ENCODE measurements at places on chromosomes 7 and 10.

GRCh38 chr7:74625446-74625845 lies 32.1 kb upstream of the GTF2I start:
- DNase-seq, result peak; percentile 46

DNA sequence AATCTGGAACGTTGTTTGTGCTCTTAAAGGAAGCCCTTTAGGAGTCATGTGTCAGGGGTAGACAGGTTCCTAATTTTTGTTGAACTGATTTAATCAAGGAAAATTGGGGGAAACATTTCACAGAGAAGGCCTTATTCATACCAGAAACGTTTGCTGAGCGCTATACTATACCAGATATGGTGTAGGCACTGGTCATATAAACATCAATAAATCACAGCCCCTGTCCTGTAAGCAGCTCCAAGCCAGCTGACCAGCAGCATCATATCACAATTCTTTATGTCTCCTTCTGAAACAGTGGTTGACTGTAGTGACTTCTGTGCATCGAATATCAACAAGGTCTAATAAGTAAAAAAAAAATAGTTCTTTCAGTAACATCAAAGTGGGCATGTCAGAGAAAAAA lies 1.1 kb downstream of the TMEM178B start:
- no peak for DNase-seq

- no peak for DNase-seq
Measured at GRCh38 chr7:148044173-148044572, 546.4 kb upstream of the C7orf33 start.

GRCh38 chr7:74126220-74126880 lies 42.7 kb downstream of the LIMK1 start:
- DNase-seq, result no peak

All from HepG2 (cell line).